MM.1S (cell line): ENCODE measurements at places on chromosomes 7 and 10.

DNA sequence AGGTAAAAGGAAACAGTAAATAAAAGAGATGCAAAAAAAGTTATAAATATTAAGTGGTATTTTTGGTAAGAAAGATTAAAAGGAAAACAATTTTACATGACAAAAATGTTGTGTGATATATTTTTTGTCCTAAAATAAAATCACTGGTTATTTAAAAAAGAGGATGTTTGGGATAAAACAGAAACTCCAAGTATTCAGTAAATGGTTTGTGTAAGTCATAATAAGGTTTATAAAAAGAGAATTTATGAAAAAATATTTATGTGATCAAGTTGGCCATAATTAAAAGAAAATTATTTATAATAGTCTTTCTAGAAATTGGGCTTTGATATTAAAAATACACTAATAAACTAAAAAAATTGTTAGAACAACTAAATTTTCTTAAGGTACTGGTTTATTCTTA lies 38.2 kb upstream of the FIGNL1 start:
- DNase-seq: no peak

DNA sequence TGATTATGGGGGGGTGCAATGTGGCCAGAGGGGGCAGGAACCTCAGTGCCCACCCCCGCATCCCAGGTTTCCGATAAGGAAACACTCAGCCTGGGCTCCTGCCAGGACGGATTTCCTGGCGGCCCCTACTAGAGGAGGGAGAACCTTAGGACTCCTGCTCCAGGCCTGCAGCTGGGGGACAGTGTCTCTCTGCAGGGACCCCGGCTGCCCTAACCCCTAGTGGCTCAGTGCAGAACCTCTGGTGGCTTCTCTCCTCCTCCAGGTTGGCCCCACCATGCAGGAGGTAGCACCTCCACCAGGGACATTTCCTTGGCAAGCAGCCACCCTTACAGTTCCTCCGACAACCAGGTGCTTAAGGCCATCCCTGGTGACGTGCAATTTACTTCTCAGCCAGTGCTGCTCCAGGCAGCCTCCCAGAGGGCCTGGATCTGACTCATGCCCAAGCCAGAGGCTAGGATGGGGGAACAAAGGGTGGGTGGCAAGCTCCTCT lies 31.9 kb downstream of the SH2B2 start:
- no peak for DNase-seq

GRCh38 chr10:85527616-85528317 lies 838.8 kb downstream of the GRID1 start:
- no peak for DNase-seq

GRCh38 chr10:133072720-133073390 lies 14.9 kb upstream of the ADGRA1 start:
- DNase-seq: no peak

DNA sequence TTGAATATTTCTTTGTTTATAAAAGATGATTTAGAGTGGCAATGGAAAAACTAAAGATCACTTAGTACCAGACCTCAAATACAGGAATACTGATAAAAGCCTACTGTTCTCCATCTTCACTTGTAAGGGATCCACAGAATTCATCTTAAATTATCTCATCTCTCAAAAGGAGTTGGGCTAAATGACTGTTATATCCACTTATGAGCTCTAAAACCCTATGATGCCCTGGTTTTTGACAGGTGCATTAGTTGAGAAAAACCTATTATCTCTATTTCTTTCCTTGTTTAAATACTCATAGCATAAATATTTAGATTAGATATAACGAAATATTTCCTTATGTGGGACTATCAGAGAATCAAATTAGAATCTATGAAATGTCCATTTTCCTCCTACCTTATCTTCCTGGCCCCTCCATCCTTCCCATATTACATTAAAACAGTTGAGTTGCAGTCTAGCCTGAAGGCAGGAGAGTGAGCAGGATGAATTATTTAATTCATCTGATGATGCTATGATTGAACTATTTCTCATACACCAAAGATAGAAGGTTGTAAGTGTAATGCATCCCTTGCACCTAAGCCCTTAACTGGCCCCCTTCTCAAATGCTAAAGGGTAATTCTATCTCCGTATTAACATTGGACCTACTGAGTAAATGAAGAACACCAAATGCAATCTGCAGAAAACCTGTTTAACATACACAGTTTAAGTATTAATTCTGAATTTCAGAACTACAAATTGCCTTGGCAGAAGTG lies 29.7 kb downstream of the PPP3CB start:
- no peak for DNase-seq

GRCh38 chr10:4266416-4267085 lies 481.5 kb upstream of the KLF6 start:
- no peak for DNase-seq

GRCh38 chr10:93445097-93445960 lies 36.8 kb downstream of the MYOF start:
- DNase-seq: no peak

GRCh38 chr7:43735802-43736603 lies 6.7 kb upstream of the COA1 start:
- no peak for DNase-seq

- peak; percentile 82 for DNase-seq
These were observed 128.4 kb downstream of the ABCA13 start for GRCh38 chr7:48299580-48300169.

DNA sequence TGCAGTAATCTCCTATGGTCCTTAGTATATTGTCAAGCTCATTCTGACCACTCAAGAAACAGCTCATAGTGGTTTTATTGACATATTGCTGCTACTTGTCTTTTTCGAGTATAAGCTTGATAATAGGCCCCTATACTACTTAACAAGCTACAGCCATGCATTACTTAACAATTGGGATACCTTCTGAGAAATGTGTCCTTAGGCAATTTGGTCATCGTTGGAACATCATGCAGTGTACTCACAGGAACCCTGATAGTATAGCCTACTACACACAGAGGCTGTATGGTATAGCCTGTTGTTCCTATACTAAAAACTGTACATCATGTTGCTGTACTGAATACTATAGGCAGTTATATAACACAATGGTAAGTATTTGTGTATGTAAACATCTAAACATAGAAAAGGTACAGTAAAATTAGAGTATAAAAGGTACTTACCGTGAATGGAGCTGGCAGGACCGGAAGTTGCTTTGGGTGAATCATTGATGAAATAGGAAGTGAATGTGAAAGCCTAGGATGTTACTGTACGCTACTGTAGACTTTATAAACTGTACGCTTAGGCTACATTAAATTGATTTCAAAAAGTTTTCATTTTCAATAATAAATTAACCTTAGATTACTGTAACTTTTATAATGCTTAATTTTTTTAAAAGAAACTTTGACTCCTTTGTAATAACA lies 160.9 kb downstream of the LRRC4 start:
- DNase-seq: no peak

- no peak for DNase-seq
These were observed 33.8 kb upstream of the SEMA3D start for GRCh38 chr7:85220651-85221050.

GRCh38 chr10:61834519-61834918 lies 67.0 kb upstream of the ARID5B start:
- DNase-seq: no peak

DNA sequence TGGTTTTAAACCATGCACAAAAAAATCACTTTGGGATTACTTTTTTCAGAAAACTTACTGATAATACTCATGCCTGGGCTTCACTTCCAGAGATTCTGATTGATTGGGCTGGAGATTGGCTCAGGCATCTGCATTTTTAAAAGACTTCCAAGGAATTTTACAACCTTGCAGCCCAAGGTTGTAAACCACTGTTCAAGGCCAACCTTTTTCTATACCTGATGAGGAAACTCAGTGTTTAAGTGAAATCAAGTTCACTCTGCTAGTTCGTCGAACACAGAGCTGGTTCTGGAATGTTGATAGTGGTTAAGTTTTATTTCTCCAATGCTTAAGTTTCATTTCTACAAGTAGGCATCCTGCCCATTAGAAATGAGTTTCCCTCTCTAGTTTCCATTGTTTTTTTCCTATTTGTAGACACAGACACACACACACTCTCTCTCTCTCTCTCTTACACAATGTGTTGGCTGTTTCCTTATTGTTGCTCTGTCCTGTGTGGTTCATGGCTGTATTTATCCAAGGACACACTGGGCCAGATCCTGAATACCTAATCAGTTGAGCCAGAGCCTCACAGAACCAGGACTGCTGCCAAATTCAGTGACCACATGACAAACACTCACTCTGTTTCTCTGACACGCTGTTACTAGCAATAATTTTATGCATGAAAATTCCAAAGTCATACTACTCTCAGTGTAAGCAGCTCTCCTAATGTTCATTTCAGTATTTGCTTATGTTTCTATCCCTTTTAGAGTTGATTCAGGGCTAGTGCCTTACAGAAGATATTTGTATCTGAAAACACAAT lies 3.7 kb upstream of the IFIT1B start:
- DNase-seq: no peak

- peak; percentile 44 for DNase-seq
These were observed 36.3 kb downstream of the ABCB1 start for GRCh38 chr7:87564296-87564963.

- DNase-seq: peak; percentile 63
These were observed 7.0 kb downstream of the CALHM3 start for GRCh38 chr10:103472005-103472404.

DNA sequence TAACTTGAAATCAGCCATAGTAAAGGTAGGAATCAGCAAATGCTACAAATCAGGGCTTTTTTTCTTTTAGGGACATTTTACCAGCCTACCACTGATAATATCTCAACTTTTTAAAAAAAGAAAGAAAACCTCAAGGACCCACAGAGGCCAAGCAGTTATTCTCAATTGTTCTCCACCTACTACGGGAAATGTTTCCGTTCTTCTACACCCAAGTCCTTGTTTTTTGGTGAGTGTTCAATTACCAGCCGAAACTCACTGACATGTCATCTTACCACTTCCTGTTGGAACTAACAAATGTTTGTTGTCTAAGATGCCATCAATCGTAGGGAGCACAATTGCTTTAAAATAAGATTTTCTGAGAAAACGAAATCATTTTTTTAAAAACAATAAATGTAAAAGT lies 50.2 kb upstream of the CDK1 start:
- DNase-seq: no peak

DNA sequence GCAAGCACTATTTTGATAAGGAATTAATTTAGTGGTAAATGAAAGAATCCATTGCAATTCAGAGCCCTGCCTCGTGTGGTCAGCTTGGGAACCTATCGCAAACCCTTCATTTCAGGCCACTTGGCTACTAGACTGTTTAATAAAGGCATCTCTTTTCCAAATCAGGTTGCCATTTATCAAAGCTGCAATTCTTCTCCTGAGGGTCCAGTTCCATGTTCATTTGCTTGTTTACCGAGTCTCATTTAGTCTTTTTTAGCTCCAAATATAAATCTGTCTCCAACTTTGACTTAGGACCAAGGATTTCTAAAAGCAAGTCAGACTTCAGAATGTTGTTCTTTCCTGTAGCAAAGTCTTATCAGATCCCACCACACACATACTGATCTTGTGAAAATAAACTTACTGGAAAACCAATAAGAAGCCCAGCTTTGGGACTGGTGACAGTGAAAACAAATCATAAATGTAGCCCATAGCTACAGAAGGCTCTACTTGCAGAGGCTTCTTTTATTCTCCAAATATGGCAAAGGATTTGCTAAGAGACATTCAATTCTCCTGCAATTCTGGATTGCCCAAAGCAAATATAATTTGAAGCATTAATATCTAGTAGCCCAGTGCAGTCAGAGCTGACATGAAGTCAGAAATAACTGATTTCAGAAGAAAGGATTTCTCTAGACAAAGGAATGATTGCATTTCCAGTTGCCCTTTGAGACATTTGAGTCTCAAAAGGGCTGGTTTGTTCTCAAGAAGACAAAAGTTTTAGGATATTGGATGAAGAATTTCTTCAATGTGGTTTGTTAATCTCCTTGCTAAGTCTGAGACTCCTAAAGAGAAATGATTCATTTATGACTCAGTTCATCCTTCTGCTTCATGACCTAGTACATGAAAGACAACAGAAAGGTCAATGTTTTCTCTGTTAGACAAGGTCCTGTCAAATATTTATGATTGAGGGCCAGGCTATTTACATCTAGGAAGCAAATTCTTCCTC lies 28.0 kb downstream of the PPP1R3C start:
- DNase-seq: no peak

DNA sequence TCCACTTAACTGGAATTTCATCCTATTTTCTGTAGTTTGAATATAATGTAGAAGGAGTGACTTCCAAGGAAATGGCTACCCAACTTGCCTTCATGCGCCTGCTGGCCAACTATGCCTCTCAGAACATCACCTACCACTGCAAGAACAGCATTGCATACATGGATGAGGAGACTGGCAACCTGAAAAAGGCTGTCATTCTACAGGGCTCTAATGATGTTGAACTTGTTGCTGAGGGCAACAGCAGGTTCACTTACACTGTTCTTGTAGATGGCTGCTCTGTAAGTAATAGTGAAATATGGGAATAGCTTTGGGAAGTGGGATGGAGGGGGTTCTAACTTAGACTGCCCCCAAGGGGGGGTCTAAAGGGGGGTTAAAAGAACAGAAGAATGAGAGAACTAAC lies 34.5 kb downstream of the COL1A2 start:
- DNase-seq: no peak

DNA sequence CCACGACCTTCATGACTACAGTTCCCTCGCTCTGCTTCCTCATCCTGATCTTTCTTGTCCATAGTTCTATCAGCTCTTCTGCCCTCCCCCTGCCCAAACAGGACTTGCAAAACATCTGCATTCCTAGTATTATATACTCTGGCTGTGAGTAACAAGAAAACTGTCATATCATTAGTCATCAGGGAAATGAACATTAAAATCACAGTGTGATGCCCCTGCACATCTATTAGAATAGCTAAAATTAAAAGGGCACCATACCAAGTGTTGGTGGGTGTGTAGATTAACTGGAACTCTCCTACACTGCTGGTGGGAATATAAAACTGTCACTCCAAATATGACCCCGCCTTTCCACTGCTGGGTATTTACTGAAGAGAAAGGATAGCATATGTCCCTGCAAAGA lies 141.8 kb downstream of the C7orf25 start:
- DNase-seq: no peak

DNA sequence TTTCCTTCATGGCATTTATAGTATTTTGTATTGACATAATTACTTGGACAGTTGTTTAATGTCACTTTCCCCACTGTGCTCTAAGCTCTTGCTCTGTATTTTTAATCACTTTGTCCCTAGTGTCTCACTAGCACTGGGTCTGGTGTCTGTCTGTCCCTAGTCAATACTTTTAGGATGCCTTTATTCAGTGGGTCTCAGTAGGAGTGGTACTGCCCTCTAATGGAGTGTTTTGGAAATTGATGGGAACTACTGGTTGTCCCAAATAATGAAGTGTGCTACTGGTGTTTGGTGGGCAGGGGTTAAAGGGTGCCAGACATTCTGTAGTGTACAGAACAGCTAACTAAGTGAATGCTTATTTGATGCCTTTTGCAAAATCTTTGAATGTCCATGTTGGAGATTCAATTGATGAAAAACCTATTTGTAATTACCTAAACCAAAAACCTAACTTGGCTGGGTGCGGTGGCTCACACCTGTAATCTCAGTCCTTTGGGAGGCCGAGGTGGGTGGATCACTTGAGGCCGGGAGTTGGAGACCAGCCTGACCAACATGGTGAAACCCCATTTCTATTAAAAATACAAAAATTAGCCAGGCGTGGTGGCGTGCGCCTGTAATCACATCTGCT lies 33.3 kb downstream of the CDK14 start:
- DNase-seq: peak; percentile 37

- no peak for DNase-seq
These were observed 10.8 kb downstream of the UROS start for GRCh38 chr10:125812128-125812750.
